ENCODE measurements at places on chromosomes 3 and 15.

DNA sequence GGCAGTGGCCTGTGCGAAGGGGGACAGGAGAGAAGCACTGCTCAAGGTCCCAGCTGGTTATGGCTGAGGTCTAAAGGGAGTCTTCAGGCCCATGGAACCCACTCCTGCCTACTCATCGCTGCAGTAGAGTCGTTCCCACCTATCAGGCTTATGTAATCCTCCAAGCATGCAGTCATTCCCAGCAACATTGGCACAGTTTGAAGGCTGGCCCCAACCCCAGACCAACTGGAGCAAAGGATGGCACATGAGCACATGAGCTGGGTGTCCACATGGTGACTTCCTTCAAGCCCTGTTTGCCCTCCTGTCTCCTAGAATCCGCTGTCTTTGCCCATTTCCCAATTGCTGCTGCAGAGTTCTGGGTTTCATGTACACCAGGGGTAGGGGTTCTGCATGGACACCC lies 60.5 kb upstream of the FGD5 start:
- no peak for DNase-seq

DNA sequence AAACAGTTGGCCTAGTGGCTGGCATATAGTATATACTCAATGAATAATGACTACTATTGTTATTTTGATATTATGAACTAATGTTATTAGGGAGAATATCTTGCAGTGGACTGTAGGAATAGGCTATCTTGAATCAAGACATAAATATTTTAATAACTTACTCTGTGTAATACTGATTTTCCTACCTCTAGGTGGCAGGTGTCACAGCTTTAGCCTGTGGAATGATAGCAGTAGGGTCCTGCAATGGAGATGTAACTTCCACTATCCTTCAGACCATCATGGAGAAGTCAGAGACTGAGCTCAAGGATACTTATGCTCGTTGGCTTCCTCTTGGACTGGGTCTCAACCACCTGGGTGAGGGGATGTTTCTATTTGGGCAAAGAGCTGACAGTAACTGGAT lies 6.5 kb downstream of the PSMD2 start:
- no peak for DNase-seq

- no peak for DNase-seq
These were observed 126.4 kb downstream of the PTPRG start for GRCh38 chr3:61687663-61688306.

DNA sequence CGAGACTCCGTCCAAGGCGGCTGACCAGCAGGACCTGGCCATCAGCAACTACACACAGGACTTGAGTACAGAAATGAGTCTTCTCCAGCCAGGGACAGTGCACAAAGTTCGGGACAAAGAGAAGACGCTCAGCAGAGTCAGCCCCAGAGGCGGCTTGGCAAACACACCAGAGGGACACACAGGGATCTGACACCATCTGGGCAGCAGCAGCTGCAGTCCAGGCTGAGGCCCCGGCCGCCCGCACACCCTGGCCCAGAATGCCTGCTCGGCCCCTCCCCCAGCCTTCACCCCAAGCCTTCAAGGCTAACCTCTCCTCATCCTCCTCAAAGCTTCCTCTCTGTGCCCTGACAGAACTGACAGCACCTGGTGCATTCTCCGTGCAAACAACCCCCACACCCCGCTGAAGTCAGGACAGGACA lies 61.1 kb downstream of the XXYLT1 start:
- no peak for DNase-seq

DNA sequence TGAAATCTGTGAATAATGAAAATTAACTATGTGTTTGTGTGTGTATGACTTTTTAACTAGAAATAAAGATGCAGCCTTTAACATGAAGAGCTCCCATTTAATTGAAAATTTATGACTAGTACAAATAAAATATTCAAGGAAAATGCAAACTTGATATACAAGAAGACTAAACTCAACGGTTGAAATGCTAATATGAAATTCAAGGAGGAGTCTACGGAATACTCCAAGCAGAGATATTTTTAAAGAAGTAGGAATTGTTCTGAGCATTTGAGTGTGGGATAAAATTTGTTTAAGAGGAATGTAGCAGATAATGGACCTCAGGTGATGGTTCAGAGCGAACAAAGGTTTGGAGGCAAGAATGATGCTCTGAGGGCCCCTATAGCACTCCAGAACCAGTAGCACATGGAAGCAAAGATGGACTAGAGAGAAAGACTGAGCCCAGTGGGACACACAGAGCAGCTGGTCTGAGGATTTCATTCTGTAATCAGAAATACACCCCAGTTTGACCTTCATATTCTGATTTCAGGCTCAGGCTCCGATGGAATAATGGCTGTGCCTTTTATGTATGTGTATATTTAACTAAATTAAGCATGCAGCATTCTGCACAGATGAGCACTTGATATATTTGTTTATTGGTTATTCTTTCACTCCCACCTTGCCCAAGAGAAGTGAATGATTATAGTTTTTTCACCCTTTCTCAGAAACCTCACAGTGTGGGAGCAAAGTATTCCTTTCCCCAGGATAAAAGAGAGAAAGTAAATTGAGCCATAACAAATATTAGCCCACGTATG lies 227.1 kb downstream of the ZPLD1 start:
- no peak for DNase-seq

GRCh38 chr3:106006001-106006400 lies 137.2 kb upstream of the CBLB start:
- no peak for DNase-seq

- DNase-seq: no peak
These were observed 229.7 kb upstream of the KCNMB2 start for GRCh38 chr3:178306432-178307115.

- DNase-seq: no peak
These were observed 37.5 kb upstream of the RFX7 start for GRCh38 chr15:56281145-56281544.

DNA sequence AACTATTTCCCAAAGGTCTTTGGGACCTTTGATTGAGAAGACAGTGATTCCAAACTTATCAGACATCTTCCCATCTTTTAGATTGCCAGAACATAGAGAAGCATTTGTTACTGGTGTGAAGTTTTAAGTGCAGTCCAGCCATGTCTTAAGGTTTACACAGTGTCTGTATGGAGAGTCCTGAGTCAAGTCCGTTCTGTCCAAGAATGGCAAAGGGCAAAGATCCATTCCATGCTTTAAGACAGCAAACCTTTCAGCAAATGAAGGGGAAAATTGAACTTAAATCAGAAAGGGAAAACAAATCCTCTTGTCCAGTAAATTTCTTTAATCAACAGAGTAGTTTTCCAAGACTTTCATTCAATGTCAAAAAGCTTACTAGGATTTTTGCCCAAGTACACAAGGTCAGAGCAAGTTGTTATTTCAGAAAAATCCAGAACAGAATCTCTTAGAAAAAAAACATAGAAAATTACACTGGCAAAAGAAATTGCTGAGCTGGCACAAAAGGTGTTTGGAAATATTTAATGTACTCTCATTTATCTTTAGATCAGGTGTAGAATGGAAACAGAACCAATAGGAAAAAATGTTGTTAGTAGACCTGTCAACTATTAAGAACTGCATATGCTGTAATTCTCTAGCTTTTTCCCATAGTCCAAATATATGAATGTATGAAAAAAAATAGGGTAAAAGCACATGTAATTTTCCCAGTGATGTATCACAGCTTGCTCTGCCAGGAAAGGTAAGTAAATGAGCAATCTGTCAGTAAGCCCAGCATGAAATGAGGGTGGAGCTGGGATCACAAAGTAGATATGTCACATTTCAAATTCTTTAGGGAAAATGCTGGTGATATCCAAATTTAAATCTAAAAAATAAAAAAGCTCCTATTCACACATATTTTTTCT lies 1099.9 kb downstream of the TUSC7 start:
- no peak for DNase-seq

DNA sequence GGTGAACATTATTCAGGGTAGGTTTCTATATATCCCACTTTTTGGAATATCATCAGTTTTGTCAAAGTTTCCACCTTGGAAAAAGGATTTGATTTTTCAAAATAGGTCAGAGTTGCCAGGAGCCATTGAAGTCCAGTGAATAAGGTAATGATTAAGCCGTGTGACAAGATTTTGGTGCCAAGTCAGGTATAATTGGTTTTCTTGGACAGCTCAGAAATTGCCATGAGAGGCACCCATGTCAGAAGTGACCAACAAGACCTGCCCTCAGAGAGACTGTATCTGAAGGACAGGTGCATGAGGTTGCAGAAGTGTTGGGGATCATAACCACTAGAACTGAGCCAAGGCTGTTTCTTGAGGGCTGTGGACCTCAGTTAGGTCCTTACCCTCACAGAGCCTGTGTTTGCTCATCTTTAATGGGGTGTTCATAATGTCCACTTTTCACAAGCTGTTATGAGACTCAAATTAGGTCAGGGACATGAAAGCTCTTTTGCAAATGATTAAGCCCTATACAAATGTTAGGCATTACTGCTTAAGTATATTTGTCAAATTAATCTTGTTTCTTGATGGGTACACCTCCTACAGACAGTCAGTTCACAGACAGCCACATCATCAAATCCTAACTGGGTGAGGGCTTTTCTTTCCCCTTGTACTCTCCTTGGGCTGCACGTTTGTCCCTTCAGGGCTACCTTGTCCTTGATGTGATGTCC lies 32.3 kb downstream of the CASR start:
- no peak for DNase-seq

GRCh38 chr15:89837134-89837829 lies 22.6 kb upstream of the ANPEP start:
- DNase-seq: no peak

GRCh38 chr15:57950381-57950946 lies 115.0 kb downstream of the ALDH1A2 start:
- DNase-seq: no peak

- no peak for DNase-seq
These were observed 265.8 kb upstream of the ZNF717 start for GRCh38 chr3:76051145-76051544.

DNA sequence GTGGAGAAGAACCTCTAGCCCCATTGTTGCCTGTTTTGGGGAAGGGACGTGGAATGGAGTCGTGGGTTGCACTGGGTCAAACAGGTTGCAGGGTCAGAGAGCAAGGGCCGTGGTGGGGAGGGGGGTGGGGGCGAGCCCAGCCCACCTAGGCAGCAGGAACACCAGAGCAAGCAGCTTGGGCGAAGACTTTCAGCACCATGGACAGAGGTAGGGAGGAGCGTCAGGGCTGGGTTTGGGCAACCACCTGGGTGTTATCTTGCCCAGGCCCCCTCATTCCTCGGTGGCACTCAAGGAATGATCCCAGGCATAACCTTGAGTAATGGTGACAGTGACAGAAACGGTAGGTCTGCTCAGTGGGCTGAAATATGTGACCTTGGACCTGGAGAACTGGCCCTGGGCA lies 45.9 kb upstream of the TMEM115 start:
- no peak for DNase-seq

DNA sequence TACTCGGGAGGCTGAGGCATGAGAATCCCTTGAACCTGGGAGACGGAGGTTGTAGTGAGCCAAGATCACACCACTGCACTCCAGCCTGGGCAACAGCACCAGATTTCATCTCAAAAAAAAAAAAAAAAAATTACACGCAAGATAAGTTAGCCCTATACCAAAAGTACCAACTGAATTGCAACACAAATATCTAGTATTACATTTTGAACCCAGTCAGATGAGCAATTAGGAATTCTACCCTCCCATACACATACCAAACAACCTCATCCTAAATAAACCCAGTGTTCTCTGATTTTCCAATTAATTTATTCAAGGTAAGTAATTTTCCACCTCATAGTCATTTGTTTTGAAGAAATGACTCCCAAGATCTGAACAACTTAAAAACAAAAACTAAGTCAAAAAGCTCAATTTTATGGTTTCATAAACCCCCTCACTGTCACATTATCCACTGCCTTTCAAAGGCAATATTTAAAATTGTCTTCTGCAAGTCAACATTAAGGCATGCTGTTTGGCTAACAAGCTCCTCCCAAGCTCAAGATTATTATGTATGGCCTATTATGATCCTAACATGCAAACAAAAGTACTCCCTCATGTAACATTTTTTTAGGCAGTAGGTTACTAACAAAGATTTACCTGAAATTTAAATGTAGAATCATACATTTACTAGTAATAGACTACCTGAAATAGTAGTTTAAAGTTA lies 4.5 kb downstream of the RAF1 start:
- no peak for DNase-seq

- peak; percentile 36 for DNase-seq
These were observed 116.9 kb upstream of the LRRFIP2 start for GRCh38 chr3:37291275-37291700.

- no peak for DNase-seq
These were observed 259.2 kb downstream of the CPNE4 start for GRCh38 chr3:131775650-131776049.

DNA sequence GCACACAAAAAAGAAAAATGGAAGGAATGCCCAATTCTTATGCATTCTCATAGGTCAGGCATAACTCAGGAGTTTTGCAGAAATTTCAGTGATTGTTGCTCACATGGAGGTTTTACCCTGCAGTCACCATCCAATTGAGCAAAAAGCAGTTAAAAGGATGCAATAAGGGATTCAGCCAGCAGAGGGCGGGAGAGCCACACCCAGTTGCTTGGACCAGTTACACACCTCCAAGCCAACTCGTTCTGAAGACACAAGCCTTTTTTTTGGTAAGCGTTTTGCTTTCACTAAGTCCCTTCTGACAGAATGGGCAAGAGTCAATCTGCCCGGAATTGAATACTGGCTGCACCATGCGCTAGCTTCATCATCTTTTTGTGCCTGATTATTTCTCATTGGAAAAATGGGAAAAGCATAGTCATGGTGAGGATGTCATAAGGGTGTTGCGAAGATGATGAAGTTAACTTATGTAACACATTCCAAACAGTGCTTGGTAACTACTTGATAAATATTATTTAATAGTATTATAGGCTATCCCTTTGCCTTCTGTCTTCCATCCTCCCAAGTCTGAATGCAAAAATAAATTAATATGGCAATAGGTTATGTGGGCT lies 154.4 kb upstream of the SGO1 start:
- peak; percentile 50 for DNase-seq

DNA sequence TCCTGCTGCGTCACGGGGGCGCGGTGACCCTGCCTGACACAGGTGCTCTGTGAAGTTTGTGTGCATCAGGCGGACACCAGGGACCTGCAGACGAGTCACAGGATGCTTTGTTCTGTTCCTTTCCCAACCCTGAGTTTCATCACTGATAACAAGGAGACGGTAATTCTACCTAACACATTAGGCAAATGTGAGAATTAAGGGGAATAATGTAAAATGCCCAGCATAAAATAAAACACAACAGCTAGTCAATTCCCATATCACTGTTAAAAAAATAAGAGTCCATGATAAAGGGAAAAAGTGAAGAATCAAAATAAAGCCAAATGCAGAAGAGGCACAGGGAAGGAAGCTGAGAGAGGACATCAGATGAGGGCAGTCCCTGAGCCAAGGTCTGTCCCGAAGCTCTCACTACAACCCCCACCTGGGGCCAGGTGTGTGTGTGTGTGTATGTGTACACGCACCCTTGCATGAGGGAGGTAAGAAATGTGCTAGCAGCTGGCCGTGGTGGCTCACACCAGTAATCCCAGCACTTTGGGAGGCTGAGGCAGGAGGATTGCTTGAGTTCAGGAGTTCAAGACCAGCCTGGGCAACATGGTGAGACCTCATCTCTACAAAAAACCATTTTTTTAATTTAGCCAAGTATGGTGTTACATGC lies 27.5 kb downstream of the PLA2G4D start:
- DNase-seq: no peak

DNA sequence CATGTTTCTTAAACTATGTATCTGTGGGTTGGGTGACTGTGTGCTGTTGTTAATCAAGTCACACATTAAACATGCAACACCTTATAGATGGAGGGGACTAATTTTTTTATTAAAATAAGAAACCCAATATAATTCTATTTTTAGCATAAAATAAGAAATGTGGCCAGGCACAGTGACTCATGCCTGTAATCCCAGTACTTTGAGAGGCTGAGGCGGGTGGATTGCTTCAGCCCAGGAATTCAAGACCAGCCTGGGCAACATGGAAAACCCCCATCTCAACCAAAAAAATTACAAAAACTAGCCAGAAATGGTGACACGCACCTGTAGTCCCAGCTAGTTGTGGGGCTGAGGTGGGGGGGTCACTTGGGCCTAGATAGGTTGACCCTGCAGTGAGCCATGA lies 1021.0 kb downstream of the EPHA3 start:
- no peak for DNase-seq
